ENCODE measurements at places on chromosomes 5 and 9.

GRCh38 chr9:38110476-38110875 is 41.4 kb upstream of the SHB start:
- no peak for DNase-seq

DNA sequence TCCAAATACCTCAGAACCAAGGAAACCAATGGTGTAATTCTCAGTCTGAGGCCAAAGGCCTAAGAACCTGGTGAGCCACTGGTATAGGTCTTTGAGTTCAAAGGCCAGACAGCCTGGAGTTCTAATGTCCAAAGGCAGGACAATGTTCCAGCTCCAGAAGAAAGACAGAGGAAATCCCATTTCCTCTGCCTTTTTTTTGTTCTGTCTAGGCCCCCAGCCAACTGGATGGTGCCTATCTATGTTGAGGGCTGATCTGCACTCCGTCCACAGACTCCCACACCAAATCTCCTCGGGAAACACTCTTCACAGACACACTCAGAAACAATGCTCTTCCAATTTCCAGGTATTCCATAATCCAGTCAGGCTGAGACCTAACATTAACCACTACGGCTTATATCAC is 30.1 kb downstream of the FNIP1 start:
- DNase-seq = no peak

- no peak for DNase-seq
Measured at GRCh38 chr5:32055891-32056866, 117.9 kb downstream of the GOLPH3 start.

- DNase-seq = no peak
Measured at GRCh38 chr9:7139886-7140285, 382.1 kb downstream of the KDM4C start.

DNA sequence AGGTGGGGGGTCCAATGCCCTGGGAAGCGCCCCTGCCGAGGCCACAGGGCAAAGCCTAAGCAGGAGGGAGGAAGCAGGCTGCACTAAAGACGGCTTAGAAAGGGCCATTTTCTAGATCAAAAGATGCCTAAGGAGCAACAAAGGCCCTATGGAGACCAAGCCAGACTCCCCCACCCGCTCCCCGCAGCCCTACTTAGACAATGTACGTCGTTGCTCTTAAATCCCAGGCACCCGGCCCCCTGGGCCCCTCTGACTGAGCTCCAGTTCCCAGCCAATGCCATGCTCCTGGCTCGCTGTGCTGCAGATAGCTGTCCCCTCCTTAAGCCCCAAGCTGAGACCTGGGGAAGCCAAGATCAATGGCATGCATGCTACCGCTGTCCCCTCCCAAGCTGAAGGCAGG is 10.3 kb downstream of the IPPK start:
- DNase-seq = no peak

GRCh38 chr9:89177012-89177943 is 1.3 kb downstream of the SHC3 start:
- DNase-seq = no peak

DNA sequence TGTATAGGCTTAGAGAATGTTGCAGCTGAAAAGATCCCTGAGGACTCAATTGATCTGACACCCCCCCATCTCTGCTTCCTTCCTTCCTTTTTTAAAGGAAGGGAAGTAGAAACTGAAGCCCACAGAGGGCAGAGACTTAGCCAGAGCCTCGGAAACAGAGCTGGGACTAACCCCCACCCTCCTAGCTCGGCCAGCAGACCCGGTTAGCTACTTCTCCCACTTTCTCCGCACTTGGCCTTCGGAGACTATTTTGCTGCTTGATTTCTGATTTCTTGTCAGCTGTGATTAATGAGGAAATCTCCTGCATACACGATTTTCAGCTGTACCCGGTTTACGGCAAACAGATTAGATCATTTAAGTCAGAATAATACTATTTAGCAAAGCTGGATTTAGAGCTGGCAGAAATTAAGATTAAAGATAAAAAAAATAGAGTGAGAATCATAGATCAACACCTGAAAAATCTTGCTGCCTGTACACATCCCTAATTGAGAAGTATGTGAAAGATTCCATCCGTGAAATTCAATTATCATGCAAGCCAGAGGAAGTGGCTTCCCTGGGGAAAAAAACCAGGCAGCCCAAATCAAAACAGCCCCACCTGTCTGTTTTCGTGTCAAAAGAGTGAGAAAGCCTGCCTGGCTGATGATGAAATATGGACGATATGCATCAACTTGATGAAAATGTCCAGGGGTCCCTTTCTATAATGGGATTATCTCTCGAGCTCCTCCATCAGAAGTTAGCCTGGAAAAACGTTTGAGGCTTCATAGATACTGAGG is 159.5 kb upstream of the SHB start:
- no peak for DNase-seq

DNA sequence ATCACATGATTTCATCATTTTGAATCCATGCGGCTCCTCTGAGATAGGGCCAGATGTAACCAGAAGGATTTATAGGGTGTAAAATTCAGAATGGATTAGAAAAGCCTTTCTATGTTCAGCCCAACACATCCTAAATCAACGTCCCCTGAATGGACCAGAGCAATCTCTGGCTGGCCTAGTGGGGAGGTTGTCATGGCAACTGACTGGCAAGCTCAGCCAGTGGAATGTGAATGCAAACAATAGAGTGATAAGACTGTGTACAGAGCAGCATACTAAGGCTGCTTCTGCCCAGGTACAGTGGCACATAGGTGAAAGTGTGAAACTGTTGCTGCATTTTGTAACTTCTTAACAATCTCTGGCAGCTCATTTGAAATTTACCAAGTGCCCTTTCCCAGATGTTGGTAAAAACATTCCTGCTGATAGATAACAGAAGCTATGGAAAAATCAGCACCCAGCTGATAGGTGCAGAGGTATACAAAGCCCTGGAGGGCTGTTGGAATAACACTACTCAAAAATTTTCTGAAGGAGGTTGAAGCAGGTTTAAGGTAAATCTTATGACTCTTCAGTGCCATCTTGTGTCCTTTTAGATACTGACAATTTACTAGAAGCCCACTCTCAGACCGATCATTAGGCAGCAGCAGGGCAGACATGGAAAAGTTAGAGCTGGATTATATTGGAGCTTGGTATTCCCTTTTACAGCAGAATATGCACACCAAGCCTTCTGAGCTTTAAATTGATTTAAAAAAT is 267.2 kb downstream of the RAB3C start:
- DNase-seq = peak; percentile 12

DNA sequence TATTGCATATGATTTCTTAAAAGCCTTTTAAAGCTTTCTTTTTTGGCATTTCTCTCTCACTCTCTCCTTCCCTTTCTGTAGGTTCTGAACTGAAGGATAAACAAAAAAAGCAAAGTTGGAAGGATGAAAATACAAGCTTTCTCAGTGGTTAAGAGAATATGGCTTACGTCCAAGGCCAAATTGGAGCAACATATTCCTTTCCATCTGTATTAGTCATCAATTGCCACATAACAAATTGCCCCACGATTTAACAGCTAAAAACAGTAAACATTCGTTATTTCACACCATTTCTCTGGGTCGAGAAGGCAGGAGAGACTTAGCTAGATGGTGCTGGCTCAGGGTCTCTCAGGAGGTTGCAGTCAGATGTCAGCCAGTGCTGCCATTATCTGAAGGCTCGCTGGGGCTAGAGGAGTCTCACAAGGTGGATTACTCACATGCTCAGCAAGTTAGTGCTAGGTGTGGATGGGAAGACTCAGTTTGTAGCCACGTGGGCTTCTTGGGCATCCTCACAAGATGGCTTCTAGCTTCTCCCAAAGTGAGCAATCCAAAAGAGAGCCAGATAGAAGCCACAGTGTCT is 2.0 kb upstream of the ROR2 start:
- DNase-seq = no peak

- DNase-seq = no peak
Measured at GRCh38 chr5:172235827-172236736, 42.1 kb downstream of the EFCAB9 start.

DNA sequence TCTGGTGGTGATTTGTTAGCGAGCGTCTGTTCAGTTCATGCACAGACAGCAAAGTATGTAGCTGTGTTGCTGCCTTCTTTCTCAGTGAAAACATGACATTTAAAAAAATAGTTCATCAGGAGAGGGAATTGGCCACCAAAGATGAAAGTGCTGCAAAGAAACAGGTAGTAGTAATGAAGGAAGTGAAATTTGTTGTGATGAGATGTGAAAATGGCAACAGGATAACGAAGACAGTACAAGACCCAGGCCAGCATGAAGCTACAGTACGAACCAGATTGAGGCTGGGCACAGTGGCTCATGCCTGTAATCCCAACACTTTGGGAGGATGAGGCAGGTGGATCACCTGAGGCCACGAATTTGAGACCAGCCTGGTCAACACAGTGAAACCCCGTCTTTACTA is 136.0 kb downstream of the SMARCA2 start:
- no peak for DNase-seq

DNA sequence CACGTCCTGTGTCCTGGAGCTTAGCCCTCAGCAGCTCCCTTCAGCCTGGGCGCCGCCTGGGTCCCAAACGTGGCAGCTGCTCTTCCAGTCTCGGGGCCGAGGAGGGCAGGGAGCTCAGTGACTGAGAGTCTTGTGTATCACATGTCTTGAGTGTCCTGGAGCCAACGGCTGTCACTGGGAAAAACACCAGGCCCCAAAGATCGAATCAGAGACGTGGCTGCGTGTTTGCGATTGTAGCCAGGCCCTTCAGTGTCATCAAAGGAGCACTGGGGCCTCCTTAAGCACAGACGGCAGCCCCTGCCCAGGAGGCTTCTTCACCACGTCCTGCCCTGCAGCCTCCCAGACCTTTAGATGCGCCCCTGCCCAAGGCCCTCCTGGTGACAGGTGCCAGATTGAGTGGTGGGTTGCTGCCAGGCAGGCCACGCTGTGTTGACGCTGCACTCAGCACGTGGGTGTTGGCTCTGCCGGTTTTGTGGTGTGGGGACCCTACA is 5.7 kb upstream of the EXOC3 start:
- no peak for DNase-seq

- DNase-seq = peak; percentile 18
Measured at GRCh38 chr5:58582803-58583491, at the start of gene RAB3C. TSS of gene RAB3C (plus strand) at chr5:58583075. CDS start at chr5:58583209, 134 bp downstream.

GRCh38 chr9:99505936-99506335 is 283.9 kb downstream of the SEC61B start:
- no peak for DNase-seq

- DNase-seq = peak; percentile 44
Measured at GRCh38 chr5:139543423-139543991, 17.6 kb upstream of the UBE2D2 start.

- DNase-seq = no peak
Measured at GRCh38 chr5:25345240-25345771, 700.5 kb upstream of the CDH10 start.

DNA sequence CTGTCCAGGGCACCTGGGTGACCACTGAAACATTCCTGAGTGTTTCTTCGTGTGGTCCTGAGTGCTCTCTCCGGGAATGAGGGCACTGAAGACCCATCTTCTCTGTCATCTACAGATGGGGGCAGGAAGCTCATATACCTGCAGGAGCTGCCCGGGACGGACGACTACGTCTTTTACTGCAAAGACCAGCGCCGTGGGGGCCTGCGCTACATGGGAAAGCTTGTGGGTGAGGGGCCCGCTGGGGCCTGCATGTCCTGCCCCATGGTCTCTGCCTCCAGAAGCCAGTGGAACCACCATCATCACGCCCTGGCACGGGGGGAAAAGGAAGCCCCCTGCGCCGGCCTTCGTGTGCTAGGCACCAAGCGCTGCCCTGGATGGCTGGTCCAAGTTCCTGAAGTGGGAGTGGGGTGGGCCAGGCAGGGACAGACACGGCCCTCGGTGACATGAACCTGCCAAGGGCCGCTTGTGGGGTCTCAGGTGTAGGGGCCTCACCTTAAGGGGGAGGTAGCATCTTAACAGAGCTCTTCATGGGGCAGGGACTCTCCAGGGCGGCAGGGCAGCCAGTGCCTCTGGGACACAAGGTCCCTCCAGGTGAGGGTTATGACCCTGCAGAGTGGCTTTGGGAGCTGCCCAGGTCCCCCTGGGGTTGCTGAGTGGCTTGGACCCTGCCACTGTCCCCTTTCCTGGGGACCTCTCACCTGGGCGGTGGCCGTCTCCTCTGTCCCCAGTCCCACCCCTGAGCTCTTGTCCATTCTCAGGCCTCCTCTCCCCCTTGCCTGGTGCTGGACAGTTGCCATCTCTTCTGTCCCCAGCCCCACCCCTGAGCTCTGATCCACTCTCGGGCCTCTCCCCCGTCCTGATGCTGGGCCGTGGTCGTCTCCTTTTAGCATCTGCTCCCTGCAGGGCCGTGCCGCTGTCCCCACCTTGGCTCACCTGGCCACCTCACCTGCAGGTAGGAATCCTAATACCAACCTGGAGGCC is 2.1 kb downstream of the OBP2A start:
- DNase-seq = no peak

DNA sequence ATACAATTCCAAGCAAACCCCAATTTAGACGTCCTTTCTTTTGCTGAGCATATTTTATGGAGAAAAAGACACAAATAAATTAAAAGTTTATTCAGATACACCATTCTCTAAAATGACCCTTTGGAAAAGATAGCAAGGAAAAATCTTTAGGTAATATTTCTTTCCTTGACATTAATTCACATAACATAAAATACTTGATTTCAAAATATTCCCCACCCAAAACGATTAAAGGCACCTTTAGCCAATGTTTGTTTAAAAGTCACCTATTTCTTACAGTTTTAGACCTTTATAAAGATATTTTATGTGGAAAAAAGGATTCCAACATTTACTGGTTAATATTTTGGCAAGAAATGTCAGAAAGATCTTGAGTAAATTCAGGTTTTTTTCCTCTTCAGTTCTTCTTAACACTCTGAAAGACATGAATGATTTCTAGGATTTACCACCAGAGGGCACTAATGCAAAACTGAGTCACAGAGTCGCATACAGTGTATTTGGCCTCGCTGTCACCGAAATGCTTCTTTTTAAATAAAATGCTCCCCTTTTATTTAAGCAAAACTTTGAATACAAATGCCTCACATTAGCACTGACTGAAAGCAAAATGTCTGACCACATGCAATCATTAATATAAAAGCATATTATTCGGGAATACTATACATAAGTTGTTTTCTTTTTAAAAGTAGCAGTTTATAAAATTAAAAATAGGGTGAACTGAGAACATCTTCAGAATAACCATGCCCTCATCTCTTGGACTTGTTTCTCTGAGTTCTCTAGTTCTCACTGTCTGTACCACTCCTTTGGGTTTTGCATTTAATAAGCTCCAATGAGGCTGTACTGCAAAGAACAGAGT is 122.5 kb downstream of the SLC1A3 start:
- peak; percentile 68 for DNase-seq

- no peak for DNase-seq
Measured at GRCh38 chr9:76374783-76375559, 19.3 kb downstream of the RFK start.

- DNase-seq = no peak
Measured at GRCh38 chr5:171693412-171693811, 92.2 kb upstream of the SMIM23 start.

All from CD4-positive, alpha-beta T cell treated with Interleukin-2 at 100 ng/mL for 4 hours (primary cell).